ENCODE measurements at places on chromosomes 7 and 10. TPM values are rescaled to one million over a fixed set of nuclear protein-coding genes. Genes with fewer than 3 reads are reported as not detected.

DNA sequence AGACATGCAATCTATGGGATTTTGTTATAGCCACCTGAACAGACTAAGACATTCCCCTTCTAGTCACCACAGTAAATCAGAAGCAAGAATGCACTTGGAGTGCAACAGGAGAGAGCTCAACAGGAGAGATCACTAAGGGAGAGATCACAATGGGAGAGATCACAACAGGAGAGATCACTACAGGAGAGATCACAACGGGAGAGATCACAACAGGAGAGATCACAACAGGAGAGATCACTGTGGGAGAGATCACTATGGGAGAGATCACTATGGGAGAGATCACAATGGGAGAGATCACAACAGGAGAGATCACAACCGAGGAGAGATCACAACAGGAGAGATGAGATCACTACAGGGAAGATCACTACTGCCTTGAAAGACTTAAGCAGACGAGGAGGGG, 238.5 kb upstream of the PITRM1 start:
- no peak for DNase-seq

DNA sequence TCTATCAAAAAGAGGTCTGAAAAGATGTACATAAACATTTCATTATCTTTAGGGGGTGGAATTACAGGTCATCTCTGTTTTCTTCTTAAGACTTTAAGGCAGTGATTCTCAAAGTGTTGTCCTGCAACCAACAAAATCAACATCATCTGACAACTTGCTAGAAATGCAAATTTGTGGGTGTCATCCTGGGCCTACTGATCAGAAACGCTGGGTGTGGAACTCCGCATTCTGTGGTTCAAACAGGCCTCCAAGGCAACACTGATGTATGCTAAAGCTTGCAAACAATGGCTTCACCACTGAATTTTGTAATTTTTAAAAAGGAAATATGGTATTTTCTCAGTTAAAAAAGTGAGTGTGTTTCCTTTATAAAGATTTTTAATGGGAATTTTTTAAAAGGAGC, 402.0 kb upstream of the LRRN3 start:
- no peak for DNase-seq

GRCh38 chr7:142024547-142024946, 28.9 kb downstream of the MGAM start:
- DNase-seq: no peak

DNA sequence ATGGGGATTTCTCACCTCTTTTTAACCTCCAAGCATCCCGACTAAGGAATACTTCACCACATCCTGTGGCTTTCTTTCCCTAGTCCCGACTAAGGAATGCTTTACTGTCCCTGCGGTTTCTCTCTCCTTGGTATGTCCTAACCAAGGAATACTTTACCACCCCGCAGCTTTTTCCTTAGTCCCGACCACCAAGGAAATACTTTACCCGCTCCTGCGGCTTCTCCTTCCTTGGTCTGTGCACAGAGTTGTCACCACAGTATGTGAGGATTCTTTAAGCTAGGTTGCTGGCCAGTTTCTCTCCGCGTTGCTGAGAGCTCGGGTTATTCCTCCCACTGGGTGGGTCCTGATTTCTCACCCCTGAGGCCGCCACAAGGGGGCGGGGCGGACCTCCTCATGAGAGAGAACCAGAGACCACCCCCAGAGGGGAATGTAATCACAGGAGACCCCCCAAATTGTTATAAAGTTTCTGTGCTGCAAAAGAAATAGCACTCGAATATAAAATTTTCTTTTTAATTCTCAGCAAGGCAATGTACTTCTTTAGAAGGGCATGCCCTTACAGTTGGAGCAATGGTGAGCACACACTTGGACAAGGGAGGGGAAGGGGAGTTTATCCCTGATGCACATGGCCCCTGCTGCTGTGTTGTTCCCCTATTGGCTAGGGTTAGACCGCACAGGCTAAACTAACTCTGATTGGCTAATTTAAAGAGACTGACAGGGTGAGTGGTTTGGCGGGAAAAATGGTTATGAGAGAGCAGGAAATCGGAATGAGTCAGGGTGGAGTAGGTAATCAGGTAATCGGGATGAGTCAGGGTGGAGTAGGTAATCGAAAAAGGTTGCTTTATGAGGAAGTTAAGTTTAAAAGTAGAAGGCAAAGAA, 12.8 kb downstream of the SUGCT start:
- no peak for DNase-seq

DNA sequence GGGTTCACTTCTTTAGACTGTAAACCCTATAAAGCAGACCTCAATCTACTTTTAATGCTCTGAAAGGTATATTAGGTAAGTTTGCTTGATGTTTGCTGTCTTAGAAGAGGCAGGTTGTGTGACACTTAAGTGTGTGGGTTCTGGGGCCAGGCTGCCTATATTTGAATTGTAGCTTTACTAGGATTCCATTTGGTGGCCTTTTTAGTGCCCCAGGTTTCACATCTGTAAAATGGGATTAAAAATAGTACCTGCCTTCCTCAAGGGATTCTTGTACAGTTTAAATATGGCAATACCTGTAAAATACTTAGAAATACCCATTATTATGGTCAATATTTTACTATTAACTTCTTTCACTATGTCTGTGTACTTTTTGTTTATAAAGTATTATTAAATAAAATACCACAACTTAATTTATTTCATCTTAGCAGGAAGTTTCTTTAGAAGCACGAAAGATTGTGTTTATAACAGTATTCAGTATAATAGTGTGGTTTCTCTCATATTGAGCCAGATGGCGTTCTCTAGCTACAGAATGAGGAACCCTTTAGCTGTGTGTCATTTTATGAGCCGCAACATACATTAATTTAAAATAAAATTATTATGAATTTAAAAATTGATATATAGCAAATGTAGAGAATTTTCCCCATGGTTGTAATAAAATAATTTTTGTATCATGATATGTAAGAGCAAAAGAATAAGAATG, 94.2 kb downstream of the CDK14 start:
- DNase-seq: no peak

- DNase-seq: no peak
Measured at GRCh38 chr10:70286616-70287015, 2.8 kb upstream of the NPFFR1 start.

- DNase-seq: no peak
Measured at GRCh38 chr10:61160253-61160652, 216.3 kb upstream of the RHOBTB1 start.

- DNase-seq: no peak
Measured at GRCh38 chr10:129627442-129627841, 160.4 kb downstream of the MGMT start.

DNA sequence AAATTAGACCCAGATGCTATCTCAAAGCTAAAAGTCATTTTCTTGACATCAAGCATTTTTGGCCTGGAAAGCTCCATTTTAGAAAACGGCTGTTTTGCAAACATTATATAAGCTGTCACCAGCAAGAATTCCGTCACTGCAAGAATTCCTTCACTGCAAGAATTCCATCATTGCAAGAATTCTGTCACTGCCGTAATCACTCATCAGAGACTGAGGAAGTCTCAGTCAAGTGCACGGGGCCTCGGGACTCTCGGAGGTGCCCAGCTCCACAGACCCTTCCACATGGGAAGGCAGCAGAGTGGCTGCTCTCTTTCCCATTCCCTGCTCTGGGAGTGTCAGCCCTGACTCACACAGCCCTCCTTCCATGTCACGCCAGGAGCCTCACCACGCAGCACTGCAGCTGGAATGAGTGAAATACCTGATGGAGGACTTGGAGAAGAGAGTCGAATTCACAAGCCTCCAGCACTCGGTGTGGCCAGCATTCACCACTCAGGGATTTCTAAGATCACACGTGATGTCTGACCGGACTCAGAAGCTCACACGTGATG, 168.3 kb downstream of the PTPRN2 start:
- DNase-seq: no peak

DNA sequence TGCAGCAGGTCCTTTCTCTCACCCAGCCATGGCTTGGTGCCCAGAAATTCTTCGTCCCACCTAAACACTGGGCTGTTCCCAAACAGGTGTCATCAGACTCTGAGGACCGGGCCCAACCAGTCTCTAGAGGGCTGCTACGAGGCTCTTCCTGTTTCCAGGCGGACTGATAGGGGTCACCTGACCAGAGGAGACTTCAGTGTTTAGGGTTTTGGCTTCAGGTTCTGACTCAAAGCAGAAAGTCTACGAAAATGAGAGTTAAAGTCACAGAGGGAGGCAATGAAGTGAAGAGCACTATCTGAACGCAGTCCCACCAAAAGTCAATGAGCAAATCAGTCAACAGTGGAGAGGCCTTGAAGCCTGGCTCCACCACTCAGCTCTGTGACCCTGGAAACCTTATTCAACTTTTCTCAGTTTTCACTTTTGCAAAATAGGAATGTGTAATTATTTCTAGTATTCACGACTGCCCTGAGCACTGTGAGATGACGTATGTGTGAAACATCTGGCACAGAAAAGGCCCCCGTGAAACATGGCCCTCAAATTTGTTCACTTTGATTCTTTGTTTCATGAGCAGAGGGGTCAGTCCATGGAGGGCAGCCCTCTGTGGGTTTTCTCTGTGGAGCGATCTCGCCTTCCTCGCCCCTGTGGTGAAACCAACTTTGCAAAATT, 189.9 kb upstream of the PDE1C start:
- no peak for DNase-seq

DNA sequence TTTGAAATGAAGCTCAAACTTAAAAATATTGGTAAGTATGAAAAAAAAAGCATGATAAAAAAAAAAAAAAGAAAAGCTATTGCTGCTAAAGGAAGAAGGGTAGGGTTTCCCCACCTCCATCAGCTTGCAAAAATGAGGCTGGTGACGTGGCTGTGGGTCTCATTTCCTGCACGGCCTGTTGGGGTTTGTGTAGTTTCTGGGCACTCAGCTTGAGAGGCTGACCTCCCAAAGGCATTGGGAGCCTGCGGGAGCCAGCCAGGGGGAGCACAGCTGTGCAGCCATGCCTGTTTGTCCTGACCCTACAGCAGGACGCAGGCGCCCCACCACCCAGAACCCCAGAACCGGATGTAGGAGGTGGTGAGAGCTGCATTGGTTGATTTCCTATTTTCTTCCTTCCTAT, 48.8 kb upstream of the CARD11 start:
- DNase-seq: no peak

GRCh38 chr10:74988054-74988775, 123.2 kb upstream of the SAMD8 start:
- no peak for DNase-seq

DNA sequence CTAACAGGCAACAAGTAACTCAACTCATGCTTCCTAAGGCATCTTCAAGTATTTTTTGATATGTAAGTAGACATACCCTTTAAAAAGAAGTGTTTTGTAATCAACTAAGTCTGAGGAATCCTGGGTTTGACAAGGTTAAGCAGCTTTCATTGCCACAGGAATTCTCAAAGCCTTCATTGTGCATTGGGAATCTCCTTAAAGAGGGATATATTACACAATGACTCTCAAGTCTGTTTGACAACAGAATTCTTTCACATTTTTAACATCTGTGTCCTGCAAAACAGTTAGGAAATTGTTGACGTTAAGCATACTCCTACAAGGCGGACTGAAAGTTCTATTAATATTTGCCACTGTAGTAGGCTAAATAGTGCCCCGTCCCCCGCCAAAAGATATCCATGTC, 71.4 kb downstream of the SGMS1 start:
- DNase-seq: no peak

GRCh38 chr7:102222445-102222844, 64.2 kb upstream of the SH2B2 start:
- DNase-seq: no peak

DNA sequence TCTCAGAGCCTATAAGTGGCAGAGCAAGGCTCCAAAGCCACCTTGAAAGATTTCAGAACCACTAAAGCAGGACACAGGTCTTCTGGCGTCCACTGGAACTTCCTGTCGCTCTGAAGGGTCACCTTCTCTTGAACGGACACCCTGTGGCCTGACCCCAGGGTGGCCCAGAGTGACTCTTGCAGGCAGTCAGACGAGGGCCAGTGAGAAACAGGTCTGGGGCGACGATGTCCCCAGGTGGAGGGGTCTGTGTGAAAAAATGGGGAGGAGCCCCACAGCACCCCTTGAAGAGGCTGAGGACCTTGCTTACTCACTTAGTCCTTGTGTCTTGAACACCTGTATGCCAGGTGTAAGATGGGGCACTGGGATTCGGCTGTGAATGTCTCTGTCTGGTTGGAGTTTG, 946 bp upstream of the RASGEF1A start:
- DNase-seq: no peak

Gene CDHR3
- total RNA-seq: 8.7 TPM

Gene ABCB1
- total RNA-seq: 10.6 TPM

Gene ENKUR
- 1.1 TPM for total RNA-seq

Gene FAM131B
- 3.3 TPM for total RNA-seq

Gene TRPV5
- total RNA-seq: not detected

Gene SPDYE11
- total RNA-seq: not detected

Gene STYXL1
- total RNA-seq: 14.6 TPM

Gene IL2RA
- 48.2 TPM for total RNA-seq

Gene GIMAP5
- total RNA-seq: 55.0 TPM

Gene EPO
- total RNA-seq: not detected

Gene SYT15
- total RNA-seq: 2.6 TPM

Gene FGFBP3
- 2.0 TPM for total RNA-seq
